ENCODE measurements at places on chromosomes 7 and 10.

DNA sequence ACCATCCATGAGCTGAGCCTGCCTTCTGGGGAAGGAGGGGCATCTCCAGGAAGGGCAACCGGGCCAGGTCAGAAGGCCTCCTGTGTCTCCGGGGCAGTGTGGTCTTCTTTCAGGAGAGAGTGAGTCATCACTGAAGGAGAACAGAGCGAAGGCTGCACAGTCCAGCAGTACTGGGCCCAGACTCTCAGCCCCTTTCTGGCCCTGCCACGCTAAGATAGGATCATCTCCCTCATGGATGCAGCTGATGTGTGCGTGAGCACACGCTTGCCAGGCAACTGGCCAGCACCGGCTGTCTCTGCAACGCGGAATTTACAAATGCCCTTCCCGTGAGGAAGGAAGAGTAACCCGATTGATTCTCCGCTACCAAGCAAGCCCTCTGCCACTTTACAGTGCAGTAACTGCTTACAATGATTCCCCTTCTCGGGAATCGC lies 328.2 kb downstream of the TNS3 start:
- DNase-seq = peak; percentile 68

- peak; percentile 71 for DNase-seq
Measured at GRCh38 chr10:122565766-122566206, 5.2 kb downstream of the DMBT1 start.

- DNase-seq = peak; percentile 46
Measured at GRCh38 chr7:55400191-55400590, 35.1 kb downstream of the LANCL2 start.

GRCh38 chr7:107505997-107506673 lies 36.3 kb downstream of the GPR22 start:
- DNase-seq = no peak

GRCh38 chr7:124597509-124597908 lies 168.1 kb downstream of the GPR37 start:
- no peak for DNase-seq

DNA sequence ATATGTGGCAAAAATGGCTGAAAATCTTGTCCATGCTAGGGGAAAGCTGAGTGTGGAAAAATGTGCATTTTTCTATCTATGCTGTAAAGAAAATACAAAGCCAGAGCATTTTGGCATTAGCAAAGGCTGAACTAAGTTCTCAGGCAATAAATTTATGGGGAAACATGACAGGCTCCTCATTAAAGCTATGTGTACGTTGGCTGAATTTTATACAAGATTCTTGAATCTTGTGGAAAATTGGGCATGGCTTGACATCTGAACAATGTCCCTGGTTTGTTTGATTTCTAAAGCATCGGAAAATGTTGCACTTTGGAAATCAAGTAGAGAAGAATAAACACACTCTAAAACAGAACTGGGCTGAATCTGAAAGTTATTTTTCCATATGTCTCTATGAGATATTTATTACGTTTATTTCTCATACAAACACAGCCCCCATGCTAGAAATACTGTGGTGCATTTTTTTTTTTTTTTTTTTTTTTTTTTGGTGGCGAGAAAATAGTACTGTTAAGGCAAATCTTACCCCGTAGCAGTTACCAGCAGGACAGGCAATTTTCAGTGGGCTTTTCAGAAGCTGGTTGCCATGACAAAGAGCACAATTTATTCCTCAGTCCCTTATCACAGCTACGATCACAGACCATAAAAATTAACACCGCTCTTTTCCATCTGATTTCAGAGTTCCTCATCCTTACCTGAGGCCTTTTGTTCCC lies 16.9 kb downstream of the CPA1 start:
- no peak for DNase-seq

GRCh38 chr7:113649556-113649955 lies 269.3 kb downstream of the PPP1R3A start:
- no peak for DNase-seq

DNA sequence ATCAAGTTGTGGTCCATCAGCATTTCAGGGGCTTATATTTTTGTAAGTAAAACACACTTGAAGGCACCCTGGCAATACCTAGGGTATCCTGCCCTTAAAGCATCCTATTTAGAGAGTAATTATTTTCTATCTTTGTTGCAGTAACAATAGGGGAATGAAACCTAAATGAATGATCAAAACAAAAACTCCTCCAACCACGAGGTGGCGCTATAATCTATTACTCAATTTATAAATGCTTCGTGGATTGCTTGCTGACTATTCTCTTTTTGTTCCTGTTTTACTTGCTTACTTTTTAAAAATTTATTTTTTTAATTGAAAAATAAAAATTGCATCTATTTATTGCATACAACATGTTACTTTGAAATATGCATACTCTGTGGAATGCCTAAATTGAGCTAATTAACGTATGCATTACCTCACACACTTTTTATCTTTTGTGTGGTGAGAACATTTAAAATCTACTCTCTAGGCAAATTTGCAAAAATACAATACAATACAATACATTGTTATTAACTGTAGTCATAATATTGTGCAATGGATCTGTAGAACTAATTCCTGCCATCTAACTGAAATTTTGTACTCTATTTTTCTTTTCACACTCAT lies 147.7 kb upstream of the BMPER start:
- peak; percentile 50 for DNase-seq

- DNase-seq = no peak
Measured at GRCh38 chr10:128422999-128423398, 296.8 kb upstream of the MKI67 start.

GRCh38 chr7:4633012-4633411 lies 49.1 kb upstream of the FOXK1 start:
- peak; percentile 66 for DNase-seq

- DNase-seq = no peak
Measured at GRCh38 chr7:883055-884021, 7.0 kb downstream of the GET4 start.

- DNase-seq = no peak
Measured at GRCh38 chr7:157559596-157560257, 222.9 kb downstream of the DNAJB6 start.

DNA sequence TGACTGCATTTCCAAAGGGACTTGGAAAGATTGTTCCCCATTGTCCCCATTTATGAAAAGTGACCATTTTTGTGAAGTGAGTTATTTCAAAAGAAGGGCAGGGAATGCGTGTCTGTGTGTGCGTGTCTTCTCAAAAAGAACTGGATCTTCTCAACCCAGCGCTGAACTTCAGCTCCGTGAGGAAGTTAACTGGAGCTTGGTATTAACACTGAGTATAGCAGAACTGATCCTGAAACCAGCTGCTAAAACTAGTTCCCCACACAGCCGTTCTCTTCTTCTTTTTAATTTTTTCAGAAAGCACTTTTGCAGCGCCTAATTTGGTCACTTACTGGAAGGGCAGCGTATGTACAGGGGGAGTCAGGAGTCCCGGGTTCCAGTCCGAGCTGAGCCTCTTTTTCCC lies 45.8 kb upstream of the PLEKHA1 start:
- no peak for DNase-seq

GRCh38 chr10:81019029-81019890 lies 481.6 kb downstream of the SH2D4B start:
- peak; percentile 60 for DNase-seq

- no peak for DNase-seq
Measured at GRCh38 chr10:132861116-132861691, 75.3 kb upstream of the NKX6-2 start.

DNA sequence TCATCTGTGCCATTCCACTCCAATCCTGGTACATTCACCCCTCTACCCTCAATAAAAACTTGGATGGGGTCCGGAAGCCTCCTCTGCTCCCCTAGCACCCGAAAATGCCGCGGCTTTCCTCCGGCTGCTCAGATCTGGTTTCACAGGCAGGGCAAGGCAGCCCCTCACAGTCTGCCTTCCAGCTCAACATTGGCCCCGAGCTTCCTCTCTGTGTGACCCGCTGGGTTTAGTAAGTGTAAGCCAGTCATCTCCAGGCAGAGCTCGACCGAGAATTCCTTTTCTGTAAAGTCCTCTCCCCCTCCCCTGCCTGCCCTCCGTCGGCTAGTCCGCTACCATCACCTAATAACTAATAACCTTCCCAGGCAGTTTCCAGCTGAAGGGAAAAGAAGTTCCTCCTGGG lies 3.4 kb downstream of the INHBA start:
- DNase-seq = peak; percentile 44

DNA sequence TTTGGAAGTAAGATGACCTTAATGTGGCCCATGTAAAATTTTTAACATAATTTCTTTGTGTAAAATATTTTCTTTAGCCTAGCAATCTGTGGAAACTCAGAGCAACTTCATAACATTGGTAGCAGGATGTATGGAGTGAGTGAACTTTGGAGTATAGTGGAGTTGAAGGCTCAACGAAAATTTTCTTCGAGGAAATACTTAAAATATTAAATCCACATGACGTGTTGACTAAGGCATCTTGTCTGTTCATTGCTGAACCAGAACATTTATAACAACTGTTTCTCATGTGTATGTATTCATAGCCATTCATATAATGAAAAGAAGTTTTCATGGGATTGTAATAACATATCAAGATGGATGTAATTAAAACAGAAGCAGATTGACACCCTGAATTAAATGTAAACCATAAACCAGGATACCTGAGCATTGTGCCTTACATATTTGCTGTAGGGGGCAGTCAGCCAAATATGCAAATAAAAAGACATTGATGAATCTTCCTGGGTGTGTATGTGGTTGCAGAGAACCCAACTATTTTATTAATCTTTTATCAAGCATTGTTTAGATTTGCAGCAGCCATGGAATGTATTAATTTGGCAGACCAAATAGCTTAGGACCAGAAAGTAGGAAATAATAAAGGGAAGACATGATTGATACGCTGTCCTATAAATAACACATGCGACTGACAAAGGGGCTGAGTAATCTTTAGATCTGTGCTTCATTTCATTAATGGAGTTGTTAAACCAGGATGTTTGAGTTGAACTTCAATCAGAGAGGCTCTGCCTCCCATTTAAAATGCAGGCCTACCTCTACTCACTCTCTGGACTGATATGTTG lies 11.5 kb downstream of the AUTS2 start:
- DNase-seq = peak; percentile 74

- DNase-seq = no peak
Measured at GRCh38 chr7:29859524-29860185, 53.3 kb downstream of the WIPF3 start.

DNA sequence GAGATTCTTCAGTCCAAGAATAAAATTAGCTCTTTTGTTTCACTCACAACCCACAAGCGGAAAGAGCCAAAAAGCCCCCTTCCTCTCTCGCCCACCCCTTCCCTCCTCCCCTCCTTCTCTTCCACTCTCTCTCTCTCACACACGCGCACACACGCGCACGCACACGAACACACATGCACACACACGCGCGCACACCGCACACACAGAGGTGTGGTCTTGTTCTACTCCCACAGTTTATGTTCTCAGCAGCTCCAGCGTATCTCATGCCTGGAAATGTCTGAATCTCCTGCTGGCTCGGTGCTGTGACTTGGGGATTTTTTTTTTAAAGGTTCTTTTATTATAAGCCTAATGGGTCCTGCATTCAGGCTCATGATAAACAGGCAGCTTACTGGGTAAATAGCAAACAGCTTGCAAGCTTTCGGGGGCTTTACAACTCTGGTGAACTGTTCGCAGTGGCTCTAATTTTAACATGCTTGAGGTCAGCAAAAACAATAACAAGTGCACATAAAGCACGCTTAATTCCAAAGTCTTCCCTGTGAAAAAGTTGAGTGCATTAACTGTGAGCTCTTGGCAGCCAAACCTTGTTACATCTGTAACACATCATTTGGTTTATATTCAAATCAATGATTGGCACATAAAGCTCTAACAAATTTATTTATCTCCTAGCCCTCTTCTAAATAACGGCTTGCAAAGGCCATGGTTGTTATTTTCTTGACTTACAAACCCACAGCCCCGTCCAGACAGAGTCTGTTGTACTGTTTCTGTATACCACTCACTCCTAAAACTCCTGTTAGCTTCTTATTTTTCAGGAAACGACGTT lies 424.1 kb upstream of the MGMT start:
- no peak for DNase-seq

DNA sequence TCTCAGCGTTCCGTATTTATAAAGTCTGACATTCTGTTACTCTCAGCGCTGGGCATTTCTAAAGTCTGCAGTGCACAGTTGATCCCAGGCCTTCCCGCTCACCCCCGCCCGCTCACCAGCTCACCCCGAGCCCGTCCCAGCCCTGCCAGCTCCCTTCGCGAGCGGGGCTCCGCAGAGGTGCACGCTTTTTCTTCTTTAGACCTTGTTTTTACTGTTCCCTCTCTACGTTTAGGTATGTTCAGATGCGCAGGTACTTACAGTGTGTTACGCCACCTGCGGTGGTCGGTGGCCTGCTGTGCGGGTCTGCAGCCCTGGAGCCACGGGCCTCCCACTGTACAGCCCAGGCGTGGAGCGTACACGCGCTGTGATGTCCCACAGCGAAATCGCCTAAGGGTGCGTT lies 28.8 kb downstream of the NKX6-2 start:
- DNase-seq = no peak

DNA sequence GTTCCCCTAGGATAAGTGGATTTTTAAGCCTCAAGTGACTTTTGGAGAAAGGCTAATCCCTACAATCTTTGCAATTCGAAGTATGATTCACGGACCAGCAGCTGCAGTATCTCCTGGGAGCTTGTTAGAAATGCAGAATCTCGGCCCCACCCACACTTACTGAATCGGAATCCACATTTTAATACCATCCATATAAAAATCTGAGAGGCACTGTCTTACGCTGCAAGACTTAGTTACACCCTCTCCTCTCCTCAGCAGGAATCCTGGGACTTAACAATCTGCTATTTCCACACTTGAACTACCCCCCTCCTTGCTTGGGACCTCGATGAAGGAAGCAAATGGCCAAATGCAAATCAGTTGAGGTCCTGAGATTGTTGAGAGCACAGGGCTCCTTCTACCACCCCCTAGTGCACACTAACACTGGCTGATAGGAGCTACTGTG lies 21.0 kb downstream of the ITPRIP start:
- peak; percentile 84 for DNase-seq

DNA sequence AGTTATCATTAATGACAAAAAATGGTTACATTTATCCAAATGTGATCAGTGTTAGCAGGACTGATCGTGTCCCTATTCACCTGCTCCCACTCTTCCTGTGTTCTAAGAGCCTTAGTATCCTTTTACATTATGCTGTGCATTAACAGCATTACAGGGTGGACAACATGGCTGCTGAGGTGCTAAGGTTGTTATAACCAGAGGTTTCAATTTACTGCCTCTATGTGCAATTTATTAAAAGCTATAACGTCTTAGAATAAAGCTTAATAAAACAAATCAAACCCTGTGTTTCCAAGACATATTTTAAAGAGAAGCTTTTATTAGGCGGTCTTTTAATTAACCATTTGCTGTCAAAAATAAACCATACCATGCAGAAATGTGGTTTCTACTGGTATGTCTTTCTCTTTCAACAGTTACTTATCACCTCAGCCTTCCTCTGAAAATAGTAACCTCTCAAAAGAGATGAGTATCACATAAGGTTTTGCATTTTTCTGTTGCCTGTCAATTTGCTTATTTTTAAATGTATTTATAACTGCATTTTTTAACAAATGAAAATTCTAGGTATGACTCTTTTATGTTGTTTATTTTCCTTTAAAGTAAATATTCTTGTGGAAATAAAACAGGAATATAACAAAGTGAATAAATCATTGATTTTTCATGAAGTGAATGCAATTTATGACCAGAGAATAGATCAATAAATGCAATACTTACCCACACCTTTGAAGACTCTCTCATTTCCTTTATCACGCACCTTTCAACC lies 849.8 kb upstream of the SORCS1 start:
- no peak for DNase-seq

GRCh38 chr7:27685209-27685608 lies 22.5 kb upstream of the HIBADH start:
- no peak for DNase-seq
